Immature natural killer cell (primary cell): ENCODE measurements at places on chromosomes 5 and 9. TPM values are rescaled to one million over a fixed set of nuclear protein-coding genes. Genes with fewer than 3 reads are reported as not detected.

DNA sequence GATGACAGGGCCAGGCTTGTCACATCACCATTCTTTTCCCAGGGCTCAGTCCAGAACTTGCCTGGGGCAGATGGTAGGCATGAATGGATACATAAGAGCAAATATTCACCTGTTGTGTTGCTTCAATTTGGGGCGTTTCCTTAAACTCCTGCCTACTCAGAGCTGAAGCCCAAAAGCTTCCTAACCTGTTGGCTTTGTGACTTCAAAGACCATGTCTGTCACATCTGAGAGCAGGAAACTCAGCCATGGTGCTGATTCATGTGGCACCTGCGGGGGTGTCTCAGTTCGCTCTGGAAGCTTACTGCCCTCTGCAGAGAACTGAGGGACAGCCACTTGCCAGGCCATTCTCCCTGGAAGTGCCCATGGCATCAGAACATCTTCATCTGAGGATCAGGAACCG lies 246.6 kb downstream of the HSPA4 start:
- H3K27ac ChIP-seq = no peak overlapping the region
- no peak for DNase-seq
- H3K27me3 ChIP-seq = peaks cover 1% of the 10 kb centered on the region
- H3K4me3 ChIP-seq = no peak overlapping the region
- no peaks in the 10 kb centered on the region for H3K36me3 ChIP-seq

DNA sequence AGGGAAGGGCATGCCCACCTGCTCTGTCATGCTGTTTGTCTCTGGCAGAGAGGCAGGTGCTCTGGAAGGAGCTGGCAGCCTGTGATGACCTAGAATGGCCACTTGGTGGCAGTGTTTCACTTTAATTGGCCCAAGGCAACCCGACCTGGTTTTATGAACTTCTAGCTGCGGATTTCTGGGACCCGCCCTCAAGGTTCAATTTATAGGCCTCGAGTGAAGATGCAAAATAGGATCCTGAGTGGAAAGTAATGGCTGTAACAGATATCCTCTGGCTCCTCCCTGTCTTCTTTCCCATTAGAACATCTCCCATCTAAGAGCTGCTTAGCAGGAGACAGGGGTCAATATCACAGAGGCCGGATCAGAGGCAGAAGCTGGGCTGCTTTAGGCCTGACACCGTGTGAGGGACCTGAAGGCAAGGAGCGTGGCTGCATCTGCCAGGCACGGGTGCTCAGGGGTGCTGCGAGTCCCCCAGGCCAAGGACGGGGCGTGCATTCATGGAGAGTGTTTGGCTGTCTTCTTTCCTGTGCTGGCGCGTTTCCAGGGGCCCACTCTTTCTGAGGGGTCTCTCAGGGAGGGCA lies 56.7 kb upstream of the SLC28A3 start:
- H3K4me1 ChIP-seq = peaks cover 2% of the 10 kb centered on the region
- no peaks in the 10 kb centered on the region for H3K36me3 ChIP-seq
- no peaks in the 10 kb centered on the region for H3K27me3 ChIP-seq
- peak; percentile 54 for DNase-seq
- no peak overlapping the region for H3K27ac ChIP-seq

HAVCR2 gene
- polyA plus RNA-seq = 167 TPM

GRCh38 chr5:34736445-34737115 lies 80.5 kb downstream of the RAI14 start:
- peaks cover 4% of the 10 kb centered on the region for H3K27me3 ChIP-seq
- DNase-seq = no peak
- H3K36me3 ChIP-seq = no peaks in the 10 kb centered on the region
- H3K4me1 ChIP-seq = peaks cover under 1% of the 10 kb centered on the region
- no peak overlapping the region for H3K27ac ChIP-seq

STING1 gene
- polyA plus RNA-seq = 150 TPM

DNA sequence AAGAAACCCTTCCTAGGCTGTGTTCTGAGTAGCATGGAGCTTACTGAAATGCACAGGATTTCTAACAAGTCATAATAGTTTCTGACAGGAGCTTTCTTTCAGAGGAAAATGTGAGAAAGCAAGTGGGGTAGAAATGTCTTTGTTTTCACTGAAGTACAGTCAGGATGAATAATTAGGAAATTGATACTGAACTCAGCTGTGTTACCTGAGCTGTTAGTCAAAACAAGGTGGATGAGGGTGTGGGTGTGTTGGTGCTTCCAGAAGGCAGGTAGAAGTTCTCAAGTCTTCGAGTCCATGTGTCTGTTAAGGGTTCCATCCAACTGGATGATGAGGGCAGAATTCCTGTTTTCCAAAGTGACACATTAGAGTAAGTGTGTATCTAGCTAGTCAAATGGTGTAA lies 122.4 kb downstream of the BASP1 start:
- H3K4me1 ChIP-seq = no peaks in the 10 kb centered on the region
- no peak for DNase-seq
- H3K4me3 ChIP-seq = no peak overlapping the region
- H3K36me3 ChIP-seq = no peaks in the 10 kb centered on the region

- H3K4me3 ChIP-seq = peak overlapping the region; percentile 88
- peaks cover 4% of the 10 kb centered on the region for H3K36me3 ChIP-seq
- DNase-seq = no peak
- H3K27me3 ChIP-seq = peaks cover 37% of the 10 kb centered on the region
- H3K27ac ChIP-seq = peak overlapping the region; percentile 76
Observed at GRCh38 chr5:141879941-141880738, 1.9 kb upstream of the PCDH1 start.

ARL14EPL gene
- polyA plus RNA-seq = not detected

DNA sequence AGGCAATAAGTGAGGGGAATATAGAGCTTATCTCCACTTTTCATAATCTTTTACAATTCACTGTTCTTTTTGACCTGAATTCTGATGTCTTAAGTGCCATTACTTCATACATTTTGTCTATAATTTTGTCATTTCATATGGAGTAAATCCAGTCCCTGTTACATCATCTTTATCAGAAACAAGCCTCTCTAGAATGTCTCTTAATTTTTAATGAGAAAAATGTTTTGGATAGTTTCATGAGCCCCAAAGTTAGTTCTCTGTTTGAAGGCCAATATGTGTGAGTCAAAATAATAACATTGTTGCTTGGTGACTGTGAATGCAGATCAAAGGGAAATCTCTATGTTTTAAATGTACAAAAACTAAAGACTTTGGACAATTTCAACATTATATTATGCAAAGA lies 329.6 kb upstream of the ARRDC3 start:
- H3K27ac ChIP-seq = no peak overlapping the region
- no peaks in the 10 kb centered on the region for H3K36me3 ChIP-seq
- no peaks in the 10 kb centered on the region for H3K27me3 ChIP-seq

SLC25A46 gene
- 29.0 TPM for polyA plus RNA-seq

IL13 gene
- not detected for polyA plus RNA-seq

CCNI2 gene
- 1.3 TPM for polyA plus RNA-seq

DNA sequence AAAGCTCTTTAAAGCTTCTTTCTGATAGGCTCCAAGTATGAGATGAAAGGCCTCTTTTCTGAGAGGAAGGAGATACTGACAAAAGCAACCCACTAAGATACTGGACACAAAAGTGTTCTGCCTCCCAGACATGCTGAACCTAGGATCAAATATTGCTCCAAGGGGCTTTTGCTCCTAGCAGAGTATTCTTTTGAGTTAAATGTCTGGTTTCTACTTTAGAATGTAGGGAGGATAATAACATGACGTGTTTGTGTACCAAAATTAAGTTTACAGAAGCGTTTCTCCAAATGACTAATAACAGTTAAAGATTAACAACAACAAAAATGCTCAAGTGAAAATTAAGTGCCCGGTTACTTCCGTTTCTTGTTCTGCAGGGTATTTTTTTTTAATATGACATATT lies 2293.3 kb upstream of the C9orf72 start:
- DNase-seq = no peak
- H3K27ac ChIP-seq = no peak overlapping the region
- H3K4me1 ChIP-seq = no peaks in the 10 kb centered on the region
- no peaks in the 10 kb centered on the region for H3K36me3 ChIP-seq

DNA sequence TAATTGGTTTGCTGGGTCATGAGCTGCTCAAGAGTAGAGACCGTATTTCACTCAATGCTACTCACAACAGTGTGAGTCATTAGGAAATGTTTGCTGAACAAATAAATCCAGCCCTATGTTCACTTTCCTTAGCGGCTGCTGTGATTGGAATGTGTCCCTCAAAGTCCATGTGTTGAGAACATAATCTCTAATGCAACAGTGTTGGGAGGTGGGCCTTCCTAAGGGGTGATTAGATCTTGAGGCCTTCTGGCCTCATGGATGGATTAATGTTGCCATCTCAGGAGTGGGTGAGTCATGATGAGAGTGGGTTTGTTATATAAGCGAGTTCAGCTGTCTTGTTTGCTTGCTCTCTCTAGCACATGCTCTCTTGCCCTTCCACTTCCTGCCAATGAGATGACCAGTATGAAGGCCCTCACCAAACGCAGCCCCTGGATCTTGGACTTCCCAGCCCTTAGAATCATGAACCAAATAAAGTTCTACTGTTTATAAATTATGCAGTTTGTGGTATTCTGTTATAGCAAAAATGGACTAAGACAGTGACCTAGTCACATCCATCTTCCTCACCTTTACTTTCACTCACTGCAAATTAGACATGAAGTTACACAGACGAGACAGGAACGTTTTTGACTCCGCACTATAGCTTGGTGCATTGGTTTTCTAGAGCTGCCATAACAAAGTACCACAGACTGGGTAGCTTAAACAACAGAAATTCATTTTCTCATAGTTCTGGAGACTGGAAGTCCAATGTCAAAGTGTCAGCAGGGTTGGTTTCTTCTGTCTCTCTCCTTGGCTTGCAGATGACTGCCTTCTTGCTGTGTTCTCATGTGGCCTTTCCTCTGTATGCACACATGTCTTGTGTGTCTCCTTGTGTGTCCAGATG lies 50.9 kb upstream of the FAM169A start:
- no peaks in the 10 kb centered on the region for H3K27me3 ChIP-seq
- H3K4me3 ChIP-seq = no peak overlapping the region
- H3K36me3 ChIP-seq = no peaks in the 10 kb centered on the region
- H3K27ac ChIP-seq = no peak overlapping the region
- no peaks in the 10 kb centered on the region for H3K4me1 ChIP-seq

- H3K27ac ChIP-seq = no peak overlapping the region
- no peak for DNase-seq
- peaks cover 4% of the 10 kb centered on the region for H3K36me3 ChIP-seq
- H3K4me3 ChIP-seq = no peak overlapping the region
- H3K27me3 ChIP-seq = peaks cover 2% of the 10 kb centered on the region
- H3K4me1 ChIP-seq = no peaks in the 10 kb centered on the region
Observed at GRCh38 chr5:60993425-60993824, 48.4 kb downstream of the NDUFAF2 start.

- H3K27me3 ChIP-seq = peaks cover 2% of the 10 kb centered on the region
- no peak overlapping the region for H3K4me3 ChIP-seq
- H3K27ac ChIP-seq = no peak overlapping the region
- H3K36me3 ChIP-seq = no peaks in the 10 kb centered on the region
- H3K4me1 ChIP-seq = no peaks in the 10 kb centered on the region
Observed at GRCh38 chr9:115951977-115952376, 201.6 kb upstream of the PAPPA start.

GRCh38 chr9:100441911-100442361 lies 15.0 kb downstream of the MSANTD3 start:
- no peaks in the 10 kb centered on the region for H3K27me3 ChIP-seq
- no peak overlapping the region for H3K27ac ChIP-seq
- H3K4me3 ChIP-seq = no peak overlapping the region
- DNase-seq = no peak
- H3K4me1 ChIP-seq = peaks cover 12% of the 10 kb centered on the region

DNA sequence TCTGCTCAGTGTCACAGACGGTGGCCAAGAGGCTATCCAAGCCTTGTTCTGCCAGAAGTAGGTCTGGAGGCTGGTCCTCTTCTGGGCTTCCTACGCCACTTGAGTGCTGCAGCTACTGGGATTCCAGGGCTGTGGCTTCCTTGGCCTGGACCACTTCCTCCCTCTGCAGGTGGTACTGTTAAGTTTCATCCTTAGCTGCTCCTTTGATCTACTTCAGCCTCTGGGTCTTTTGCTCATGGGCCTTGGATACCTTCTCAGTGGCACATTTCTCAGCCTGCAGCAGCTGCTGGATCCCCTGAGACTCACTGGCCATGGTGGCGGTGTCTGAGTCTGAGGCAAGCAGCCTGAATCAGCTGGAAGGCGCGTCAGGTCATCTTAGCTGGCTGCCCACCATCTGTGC lies 10.3 kb downstream of the CNOT8 start:
- no peak overlapping the region for H3K4me3 ChIP-seq
- no peak for DNase-seq
- H3K36me3 ChIP-seq = peaks cover 40% of the 10 kb centered on the region
- H3K4me1 ChIP-seq = peaks cover 15% of the 10 kb centered on the region
- no peaks in the 10 kb centered on the region for H3K27me3 ChIP-seq

- no peaks in the 10 kb centered on the region for H3K36me3 ChIP-seq
- H3K4me3 ChIP-seq = no peak overlapping the region
- no peak overlapping the region for H3K27ac ChIP-seq
- no peaks in the 10 kb centered on the region for H3K4me1 ChIP-seq
- no peak for DNase-seq
Observed at GRCh38 chr5:151627650-151628049, 36.5 kb upstream of the FAT2 start.

PCDHA9 gene
- not detected for polyA plus RNA-seq

DNA sequence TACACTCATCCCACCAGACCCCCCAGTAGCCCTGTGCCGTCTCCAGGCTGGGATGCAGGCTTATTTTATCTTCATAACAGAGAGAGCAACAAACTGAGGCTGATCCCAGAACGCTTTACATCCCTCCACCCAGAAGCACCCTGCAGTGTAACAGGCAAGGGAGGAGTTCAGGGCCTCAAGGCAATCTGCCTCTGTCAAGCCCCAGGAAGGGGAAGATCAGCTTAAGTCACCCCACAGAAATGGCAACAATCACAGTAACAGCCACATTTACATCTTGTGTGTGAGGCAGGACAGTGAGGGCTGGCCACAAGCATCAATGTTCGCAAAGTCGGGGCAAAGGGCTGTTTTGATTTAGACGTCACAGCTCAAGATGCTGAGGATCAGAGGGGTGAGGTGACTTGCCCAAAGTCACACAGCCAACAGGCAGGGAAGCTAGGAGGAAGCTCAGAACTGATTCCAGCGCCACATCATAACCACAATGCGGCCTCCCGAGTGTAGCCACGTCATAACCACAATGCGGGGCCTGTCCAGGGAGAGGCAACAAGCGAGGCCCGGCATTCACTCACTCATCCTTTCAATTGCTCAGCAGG lies 14.4 kb downstream of the STK10 start:
- H3K4me3 ChIP-seq = peak overlapping the region; percentile 91
- H3K36me3 ChIP-seq = peaks cover 9% of the 10 kb centered on the region
- peak; percentile 86 for DNase-seq
- H3K27ac ChIP-seq = peak overlapping the region; percentile 100
- peaks cover 99% of the 10 kb centered on the region for H3K4me1 ChIP-seq

DNA sequence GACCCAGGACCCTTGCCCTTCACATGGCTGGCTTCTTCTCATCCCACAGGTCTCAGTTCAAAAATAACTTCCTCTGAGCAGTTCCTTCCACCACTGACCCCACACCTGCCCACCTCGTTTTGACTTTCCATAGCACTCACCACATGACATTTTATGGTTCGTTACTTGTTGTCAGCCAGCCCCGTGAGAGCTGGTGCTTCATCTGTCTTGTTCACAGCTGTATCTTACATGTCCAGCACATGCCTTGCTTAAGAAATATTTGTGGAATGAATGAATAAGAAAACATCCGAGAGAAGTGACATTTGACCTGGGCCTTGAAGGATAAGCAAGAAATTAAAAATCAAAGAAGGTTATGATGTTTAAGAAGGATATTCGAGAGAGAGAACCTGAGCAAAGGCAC lies 193.9 kb downstream of the RFK start:
- no peak overlapping the region for H3K4me3 ChIP-seq
- DNase-seq = no peak
- peaks cover 14% of the 10 kb centered on the region for H3K36me3 ChIP-seq
- H3K27me3 ChIP-seq = peaks cover 4% of the 10 kb centered on the region
- H3K4me1 ChIP-seq = no peaks in the 10 kb centered on the region

GRCh38 chr5:270340-270739 lies 1.1 kb upstream of the PDCD6 start:
- H3K4me3 ChIP-seq = peak overlapping the region; percentile 94
- DNase-seq = no peak
- H3K36me3 ChIP-seq = no peaks in the 10 kb centered on the region
- peaks cover 26% of the 10 kb centered on the region for H3K4me1 ChIP-seq
- peak overlapping the region; percentile 91 for H3K27ac ChIP-seq
